ENCODE measurements at places on chromosomes 4 and X. TPM values are rescaled to one million over a fixed set of nuclear protein-coding genes. Genes with fewer than 3 reads are reported as not detected.

SSX4 gene
- not detected for total RNA-seq

FGD1 gene
- 3.6 TPM for total RNA-seq

FUNDC1 gene
- total RNA-seq: 7.0 TPM

SSX3 gene
- total RNA-seq: not detected

GCNA gene
- 2.2 TPM for total RNA-seq

SPARCL1 gene
- 1.5 TPM for total RNA-seq

TLR6 gene
- 0.95 TPM for total RNA-seq

TENM3 gene
- 6.0 TPM for total RNA-seq

PAGE2 gene
- total RNA-seq: not detected

TMSB15B gene
- total RNA-seq: 4.9 TPM

HTRA3 gene
- total RNA-seq: 45.5 TPM

CPZ gene
- total RNA-seq: 12.2 TPM

ATRX gene
- 77.3 TPM for total RNA-seq

ZNF518B gene
- total RNA-seq: 23.8 TPM

LRAT gene
- total RNA-seq: 0.17 TPM

CTSO gene
- 20.3 TPM for total RNA-seq

TCP11X2 gene
- total RNA-seq: not detected

TEX13C gene
- not detected for total RNA-seq

NFXL1 gene
- 7.3 TPM for total RNA-seq

ING2 gene
- total RNA-seq: 11.6 TPM

CMC4 gene
- 7.1 TPM for total RNA-seq

PABPC1L2A gene
- not detected for total RNA-seq

SH2D1A gene
- total RNA-seq: not detected

GYG2 gene
- total RNA-seq: 2.6 TPM

SPP1 gene
- total RNA-seq: 0.09 TPM

FGFBP1 gene
- total RNA-seq: not detected

ACOT9 gene
- 27.0 TPM for total RNA-seq

ELF4 gene
- total RNA-seq: 6.1 TPM

CT45A5 gene
- total RNA-seq: not detected

DDX3X gene
- total RNA-seq: 170 TPM

HTN1 gene
- not detected for total RNA-seq

Data from bronchial smooth muscle cell (primary cell).